MG63 (cell line): ENCODE measurements at places on chromosomes 1 and 21. TPM values are rescaled to one million over a fixed set of nuclear protein-coding genes. Genes with fewer than 3 reads are reported as not detected.

GRCh38 chr1:24955161-24955560, 25.1 kb upstream of the RUNX3 start:
- no peak for DNase-seq

DNA sequence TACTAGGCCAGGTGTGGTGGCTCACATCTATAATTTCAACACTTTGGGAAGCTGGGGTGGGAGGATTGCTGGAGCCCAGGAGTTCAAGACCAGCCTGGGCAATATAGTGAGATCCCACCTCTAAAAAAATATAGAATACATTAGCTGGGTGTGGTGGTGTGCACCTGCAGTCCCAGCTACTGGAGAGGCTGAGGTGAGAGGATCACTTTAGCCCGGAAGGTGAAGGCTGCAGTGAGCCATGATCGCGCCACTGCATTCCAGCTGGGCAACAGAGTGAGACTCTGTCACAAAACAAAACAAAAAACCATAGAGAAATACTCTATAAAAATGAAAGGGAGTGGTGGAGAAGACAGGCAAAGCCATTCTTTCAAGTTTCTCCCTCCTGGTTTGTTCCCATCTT, 62.1 kb downstream of the EYA3 start:
- no peak for DNase-seq

The ADCY10 gene
- 0.13 TPM in 1 of 2 replicates, not detected in the other for total RNA-seq

- no peak for DNase-seq
Observed at GRCh38 chr21:39156024-39156423, 27.2 kb downstream of the PSMG1 start.

The OR2T3 gene
- not detected in 2 replicates for total RNA-seq

The OR2W3 gene
- total RNA-seq: 1.7 and 4.0 TPM in 2 replicates

DNA sequence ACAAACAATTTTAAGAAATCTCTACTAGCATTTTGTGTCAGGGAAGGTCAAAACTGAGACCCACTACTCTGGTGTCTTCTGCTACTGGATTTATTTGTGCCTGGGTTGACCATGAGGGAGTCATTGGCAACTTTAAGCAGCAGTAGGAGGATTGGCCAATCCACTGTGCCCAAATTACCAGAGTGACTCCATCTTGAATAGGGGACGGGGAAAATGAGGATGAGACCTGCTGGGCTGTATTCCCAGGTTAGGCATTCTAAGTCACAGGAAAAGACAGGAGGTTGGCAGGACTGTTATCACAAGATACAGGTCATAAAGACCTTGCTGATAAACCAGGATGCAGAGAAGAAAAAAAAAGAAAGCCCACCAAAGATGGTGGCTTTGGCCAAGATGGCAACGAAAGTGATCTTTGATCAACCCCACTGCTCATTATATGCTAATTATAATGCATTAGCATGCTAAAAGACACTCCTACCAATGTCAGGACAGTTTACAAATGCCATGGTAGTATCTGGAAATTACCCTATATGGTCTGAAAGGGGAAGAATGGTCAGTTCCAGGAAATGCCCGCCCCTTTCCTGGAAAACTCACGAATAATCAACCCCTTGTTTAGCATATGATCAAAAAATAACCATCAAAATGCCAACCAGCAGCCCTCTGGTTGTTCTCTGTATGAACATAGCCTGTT, 200.9 kb downstream of the LTN1 start:
- DNase-seq: no peak

GRCh38 chr1:210384625-210385024, 55.9 kb downstream of the HHAT start:
- DNase-seq: no peak

The ST7L gene
- 13.8 and 16.7 TPM in 2 replicates for total RNA-seq

GRCh38 chr1:23530087-23530746, 816 bp downstream of the E2F2 start:
- DNase-seq: no peak

The ST6GALNAC5 gene
- total RNA-seq: 0.46 TPM in 1 of 2 replicates, not detected in the other

The SLC35F3 gene
- total RNA-seq: 2.5 and 3.3 TPM in 2 replicates

GRCh38 chr1:3516911-3517675, 62.6 kb downstream of the ARHGEF16 start:
- no peak for DNase-seq

DNA sequence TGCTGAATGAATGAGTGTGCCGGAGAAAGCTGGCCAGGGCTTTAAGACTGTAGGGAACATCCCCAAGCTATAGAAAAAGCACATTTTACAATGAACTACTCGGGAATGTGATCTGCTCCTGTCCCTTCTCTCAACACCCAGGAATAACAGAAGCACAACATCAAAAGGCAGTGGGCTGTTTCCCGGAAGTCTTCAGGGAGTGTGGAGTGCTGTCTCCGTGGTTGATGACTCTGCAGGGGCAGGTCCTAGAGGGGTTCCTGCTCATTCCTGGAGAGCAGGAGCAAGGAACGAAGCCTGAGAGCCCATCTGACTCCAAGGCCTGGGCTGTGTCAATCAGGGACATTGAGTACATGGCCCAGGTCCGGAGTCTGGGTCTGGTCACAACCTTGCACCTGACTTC, 4.9 kb upstream of the IL22RA1 start:
- DNase-seq: no peak

DNA sequence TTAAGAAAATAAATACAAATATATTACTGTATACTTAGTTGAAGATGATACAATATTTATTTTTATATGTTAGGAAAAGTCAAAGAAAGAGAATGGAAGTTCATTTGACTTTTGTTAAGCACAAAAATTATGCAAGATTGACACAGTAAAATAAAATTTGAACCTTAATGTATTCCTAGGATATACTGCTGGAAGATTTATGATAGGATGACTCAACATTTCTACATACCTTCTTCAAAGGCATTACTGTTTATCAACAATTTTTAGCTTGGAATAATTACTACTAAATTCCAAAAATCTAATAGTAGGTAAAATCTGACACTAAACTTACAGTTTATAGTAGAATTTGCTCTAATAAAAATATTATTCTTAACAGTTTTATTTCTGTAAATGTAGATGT, 257.3 kb upstream of the ADAMTS5 start:
- DNase-seq: no peak

The TRPM2 gene
- 0.13 TPM in 1 of 2 replicates, not detected in the other for total RNA-seq

DNA sequence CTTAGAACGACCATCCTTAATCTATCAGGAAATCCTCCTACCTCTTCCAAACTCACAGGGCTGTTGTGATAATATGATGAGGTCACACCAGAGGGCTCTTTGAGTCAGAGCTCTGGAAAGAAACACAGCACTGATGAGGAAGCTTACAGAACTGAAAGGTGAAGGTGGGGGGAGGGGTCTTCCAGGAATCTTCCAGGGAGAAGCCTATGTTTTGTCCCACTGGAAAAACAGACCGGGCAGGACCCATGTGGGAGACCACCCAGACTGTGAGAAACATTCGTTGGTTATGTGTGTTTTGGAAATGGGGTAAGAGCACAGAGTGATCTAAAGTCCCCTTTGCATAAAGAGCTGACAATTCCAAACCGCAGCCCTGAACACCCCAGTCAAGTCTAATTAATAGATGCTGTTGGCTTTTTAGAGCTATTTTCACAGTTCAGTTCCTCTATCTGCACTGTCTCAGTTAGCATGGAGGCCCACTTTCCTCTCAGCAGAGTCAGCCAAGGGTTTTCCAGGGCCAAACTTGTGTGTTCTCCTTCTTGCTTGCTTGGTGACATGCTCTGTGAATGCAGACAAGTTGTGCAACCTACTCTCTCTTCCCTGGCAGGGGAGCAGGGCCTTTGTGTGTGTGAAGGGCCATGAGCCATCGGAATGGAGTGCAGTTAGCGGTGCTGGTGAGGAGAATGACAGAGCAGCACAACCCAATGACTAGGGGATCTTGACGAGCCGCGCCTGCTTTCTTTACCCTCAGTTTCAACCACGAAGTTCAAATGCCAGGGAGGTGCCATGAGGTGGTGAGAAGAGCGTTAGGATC, 12.3 kb downstream of the PHLDA3 start:
- peak; percentile 84 for DNase-seq

- DNase-seq: no peak
Observed at GRCh38 chr1:69459244-69459643, 108.5 kb upstream of the LRRC7 start.
